ENCODE measurements at places on chromosomes 11 and 22.

- DNase-seq = no peak
These were observed 58.0 kb upstream of the KIRREL3 start for GRCh38 chr11:127058524-127058923.

DNA sequence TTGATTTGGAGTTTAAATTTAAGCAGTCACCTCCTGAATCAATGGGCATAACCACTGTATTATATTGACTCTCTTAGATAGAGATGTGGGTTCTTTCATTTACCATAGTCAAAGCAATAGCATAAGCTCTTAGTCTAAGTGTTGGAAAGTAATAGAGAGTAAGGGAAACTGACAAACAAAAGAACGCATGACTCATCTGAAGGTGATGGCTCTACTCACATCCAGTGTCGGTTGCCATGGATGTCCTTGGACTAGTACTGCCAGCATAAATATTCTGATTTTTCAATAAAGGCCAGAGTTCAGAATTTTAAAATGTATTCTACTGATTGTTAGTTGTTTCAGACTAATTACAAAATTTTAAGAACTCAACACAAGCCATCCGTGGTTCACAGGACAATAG lies 444.9 kb upstream of the DDI1 start:
- no peak for DNase-seq

GRCh38 chr22:25777870-25778269 lies 35.9 kb downstream of the MYO18B start:
- DNase-seq = no peak

- DNase-seq = no peak
These were observed 503.9 kb downstream of the INSC start for GRCh38 chr11:15618583-15619032.
